Sigmoid colon (tissue), 7 donors: ENCODE measurements at places on chromosomes 2 and 18.

GRCh38 chr2:217242947-217243346 is 383.1 kb upstream of the TNP1 start:
- DNase-seq: no peak

DNA sequence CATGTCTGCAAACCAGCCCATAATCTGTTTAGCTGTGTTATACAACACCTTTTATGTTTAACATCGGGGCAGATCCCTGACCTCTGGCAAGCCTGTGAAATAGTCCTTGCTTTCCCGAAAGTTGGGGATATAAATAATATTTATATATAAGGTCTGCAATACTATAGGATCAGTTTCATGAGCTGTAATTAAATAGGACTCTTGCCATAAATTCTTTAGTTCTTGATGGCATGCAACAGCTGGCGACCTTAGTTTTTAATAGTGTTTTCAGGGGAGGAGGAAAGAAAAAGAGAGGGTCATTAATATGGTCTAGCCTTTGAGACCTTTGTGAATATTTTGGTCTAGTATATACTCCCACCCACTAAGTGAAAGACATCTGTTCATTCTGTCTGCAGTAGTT is 166.5 kb downstream of the MTX2 start:
- no peak for DNase-seq

DNA sequence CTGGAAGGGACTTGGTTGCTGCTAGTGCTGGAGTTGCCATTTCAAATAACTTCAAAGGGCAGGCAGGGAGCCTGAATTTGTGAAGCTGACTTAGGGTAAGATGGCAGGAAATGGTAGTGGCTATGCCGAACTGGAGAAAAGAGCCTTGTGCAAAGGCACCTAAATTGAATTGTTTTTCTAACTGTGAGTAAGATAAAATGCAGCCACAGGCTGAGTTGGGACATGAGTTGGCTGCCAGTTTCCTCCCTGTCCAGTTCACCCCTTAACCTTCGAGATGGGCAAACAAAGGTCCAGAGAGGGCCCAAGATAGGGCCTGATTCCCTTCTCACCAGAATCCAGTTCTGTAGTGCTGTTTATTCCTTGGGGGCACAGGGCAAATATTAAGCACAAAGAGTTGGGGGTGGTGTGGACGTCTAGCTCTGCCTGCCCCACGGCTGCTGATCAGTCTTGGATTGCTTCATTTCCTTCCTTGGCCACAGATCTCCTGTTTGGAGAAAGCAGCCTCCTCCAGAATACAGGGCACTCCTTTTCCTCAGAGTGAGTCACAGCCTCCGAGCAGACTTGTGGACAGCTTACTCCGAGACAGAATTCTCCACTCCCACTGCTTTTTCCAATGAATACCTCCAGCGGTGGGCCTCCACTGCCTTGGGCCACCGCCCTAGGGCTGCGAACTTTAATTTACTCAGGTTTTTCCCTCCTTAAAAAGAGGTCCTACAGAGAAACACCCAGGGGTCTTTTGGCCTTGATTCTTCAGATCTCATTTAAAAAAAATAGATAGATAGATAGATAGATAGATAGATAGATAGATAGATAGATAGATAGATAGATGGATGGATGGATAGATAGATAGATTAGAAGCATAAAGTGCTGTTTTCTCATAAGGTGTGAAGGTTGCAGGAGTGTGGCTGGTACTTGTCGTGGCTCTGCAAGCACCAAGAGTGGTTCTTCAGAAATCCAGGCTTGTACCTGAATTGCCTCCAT is 18.4 kb upstream of the SLC20A1 start:
- peak; percentile 84 for DNase-seq

DNA sequence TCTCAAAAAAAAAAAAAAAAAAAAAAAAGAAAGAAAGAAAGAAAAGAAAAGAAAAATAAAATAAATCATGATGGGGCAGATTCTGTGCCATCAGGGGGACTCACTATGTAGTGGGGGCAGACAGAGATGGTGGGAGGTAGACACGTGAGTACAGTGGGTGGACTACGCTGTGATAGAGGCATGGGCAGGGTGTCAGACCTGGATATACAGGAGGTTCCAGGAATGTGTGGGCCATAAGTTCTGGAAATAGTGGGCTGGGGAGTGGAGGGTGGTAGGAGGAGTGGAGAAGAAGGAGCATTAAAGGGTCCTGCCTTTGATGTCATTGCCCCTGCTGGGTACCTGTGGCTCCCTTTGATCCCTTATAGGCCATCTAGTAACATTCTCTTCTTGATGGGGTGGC is 8.8 kb upstream of the WNT6 start:
- no peak for DNase-seq

- no peak for DNase-seq
Measured at GRCh38 chr18:5145168-5145825, 51.8 kb downstream of the AKAIN1 start.

DNA sequence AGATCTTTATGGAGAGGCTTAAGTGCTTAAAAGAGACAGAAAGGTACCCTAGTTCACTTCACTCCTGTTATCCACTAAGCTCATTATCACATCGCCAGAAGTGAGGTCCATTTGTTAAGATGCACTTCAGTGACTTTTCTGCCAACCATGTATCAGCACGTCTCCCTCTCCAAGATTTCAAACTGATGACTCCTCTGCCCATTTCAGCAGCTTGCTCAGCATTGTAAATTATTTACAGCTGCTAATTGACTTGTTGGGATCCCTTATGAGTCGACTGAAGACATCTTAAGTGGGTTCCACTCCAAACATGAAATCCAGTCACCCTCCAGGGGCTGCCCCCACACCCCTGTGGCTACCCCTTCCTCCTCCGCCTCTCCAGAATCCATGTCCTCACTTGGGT is 37.3 kb downstream of the DIPK1C start:
- DNase-seq: no peak

- peak; percentile 79 for DNase-seq
Measured at GRCh38 chr18:5527603-5528002, 16.2 kb downstream of the EPB41L3 start.

DNA sequence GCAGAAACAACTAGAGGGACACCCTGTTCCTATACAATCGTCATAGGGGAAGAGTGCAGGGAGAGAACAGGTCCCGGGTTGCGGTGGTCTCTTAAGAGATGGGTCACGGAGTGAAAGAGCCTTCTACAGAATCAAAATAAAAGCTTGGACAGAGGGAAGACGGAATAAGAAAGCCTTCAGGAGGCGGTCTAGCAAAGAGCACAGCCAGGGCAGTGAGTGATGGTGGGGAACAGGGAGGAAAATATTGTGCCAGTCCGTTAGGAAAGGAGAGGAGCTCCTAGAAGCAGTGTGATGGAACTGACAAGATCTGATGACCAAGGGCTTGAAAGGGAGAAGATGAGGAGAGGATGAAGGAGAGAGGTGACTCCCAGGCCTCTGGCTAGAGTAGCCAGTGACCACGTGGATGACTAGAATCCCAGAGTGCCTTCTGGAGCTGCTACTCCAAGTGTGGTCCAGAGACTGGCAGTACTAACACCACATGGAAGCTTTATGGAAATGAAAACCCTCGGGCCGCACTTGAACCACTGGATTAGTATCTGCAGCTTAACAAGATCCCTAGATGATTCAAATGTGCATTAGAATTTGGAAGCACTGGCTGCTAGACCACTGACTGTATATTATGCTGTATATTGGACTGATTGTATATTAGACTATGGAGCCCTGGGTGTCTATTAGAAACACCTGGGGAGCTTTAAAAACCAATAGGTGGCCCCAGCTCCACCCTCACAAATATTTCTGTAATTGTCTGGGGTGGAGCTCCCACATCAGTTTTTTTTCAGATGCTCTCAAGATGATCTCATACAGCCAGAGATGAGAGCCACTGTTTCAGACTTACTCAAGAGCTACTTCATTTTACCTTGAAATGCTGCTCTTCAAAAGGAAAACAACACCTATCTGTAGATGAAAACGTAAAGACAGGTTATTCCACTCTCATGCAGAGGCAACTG is 1.1 kb upstream of the EVA1A start:
- no peak for DNase-seq

GRCh38 chr18:24913507-24914170 is 438.3 kb downstream of the ZNF521 start:
- DNase-seq: no peak
